Activated gamma-delta T cell treated with Interleukin-2 at 50 U/mL for 16 hours (primary cell): ENCODE measurements at places on chromosomes 16 and 17.

DNA sequence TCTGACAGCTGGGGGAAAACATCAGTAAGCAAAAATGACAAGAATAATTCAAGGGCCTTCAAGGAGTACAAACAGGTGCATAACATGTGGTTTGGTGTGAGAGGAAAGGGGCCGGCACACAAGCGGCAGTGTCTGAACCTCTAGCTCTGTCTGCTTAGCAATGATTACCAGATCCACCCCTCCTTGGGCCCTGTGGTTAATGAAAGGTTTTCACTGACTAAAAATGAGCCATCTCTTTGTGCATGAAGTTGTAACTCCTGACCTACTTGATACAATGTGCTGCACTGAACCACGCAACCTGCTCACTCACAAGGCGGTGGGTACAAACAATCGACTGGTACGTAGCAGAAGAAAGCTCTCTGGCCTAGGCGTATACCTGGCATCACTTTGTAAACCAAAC lies 15.1 kb downstream of the FAM117A start:
- peak; percentile 64 for DNase-seq

DNA sequence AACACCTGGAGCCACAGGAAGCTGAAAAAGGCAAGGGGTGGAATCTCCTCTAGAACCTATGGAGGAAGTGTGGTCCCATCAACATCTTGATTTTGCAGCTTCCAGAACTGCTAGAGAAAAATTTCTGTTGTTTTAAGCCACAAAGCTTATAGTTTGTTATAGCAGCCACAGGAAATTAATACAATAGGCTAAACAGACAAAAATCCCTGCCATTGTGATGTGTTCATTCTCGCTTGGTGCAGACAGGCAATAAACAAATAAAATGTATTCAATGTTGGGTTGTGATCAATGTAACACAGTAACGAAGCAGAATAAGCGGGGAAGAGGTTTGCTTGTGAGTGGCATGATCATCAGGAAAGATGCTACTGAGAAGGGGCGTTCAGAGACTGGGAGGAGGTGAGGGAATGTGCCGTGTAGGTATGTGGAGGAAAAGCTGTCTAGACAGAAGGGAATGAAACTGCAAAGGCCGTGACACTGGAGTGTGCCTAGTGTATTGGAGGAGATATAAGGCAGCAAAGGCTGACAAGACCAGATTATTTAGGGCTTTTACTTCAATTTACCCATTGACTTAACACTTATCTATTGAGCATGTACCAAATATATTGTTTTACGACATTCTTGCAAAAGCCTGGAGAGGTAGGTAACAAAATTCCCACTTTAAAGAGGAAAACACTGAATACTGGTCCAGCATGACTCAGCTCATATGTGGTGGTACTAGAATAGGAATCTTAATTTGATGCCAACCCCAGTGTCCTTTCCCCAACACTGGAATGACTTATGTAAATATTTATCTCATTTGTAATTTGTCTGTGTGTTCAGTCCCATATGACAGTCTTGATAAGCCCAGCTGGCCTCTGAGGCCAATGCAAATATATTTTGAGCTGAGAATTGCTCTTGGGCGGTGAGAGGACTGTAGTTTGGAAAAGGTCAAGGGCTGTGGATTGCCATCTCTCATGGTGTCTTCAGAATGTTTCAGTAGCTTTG lies 375.9 kb downstream of the CDH13 start:
- DNase-seq: no peak

- DNase-seq: no peak
Measured at GRCh38 chr16:80936410-80936809, 70.3 kb downstream of the CMC2 start.

- DNase-seq: no peak
Measured at GRCh38 chr16:51326131-51326856, 175.2 kb upstream of the SALL1 start.
